ENCODE measurements at places on chromosomes 6 and 20.

DNA sequence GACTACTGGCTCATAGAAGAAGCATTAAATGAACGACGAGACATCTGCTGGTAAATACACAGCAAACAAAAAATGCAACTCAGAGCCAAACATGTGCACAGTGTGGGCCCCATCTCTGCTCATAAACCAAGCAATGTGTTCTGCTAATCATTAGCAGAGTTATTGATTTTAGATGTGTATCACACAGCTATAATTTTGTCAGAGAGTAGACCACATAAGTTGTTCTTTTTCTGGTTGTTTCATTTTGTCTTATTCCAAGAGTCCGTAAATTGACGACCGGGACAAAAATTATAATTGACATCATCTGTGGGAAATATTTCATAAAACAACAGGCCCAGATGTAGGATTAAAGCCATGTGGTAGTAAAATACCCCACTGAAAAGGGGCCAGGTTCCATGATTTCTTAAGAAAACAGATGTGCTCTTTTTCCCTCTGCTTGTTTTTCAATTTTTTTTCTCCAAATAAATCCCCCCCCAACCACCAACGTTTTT lies 423.6 kb downstream of the HAO1 start:
- DNase-seq, result no peak

DNA sequence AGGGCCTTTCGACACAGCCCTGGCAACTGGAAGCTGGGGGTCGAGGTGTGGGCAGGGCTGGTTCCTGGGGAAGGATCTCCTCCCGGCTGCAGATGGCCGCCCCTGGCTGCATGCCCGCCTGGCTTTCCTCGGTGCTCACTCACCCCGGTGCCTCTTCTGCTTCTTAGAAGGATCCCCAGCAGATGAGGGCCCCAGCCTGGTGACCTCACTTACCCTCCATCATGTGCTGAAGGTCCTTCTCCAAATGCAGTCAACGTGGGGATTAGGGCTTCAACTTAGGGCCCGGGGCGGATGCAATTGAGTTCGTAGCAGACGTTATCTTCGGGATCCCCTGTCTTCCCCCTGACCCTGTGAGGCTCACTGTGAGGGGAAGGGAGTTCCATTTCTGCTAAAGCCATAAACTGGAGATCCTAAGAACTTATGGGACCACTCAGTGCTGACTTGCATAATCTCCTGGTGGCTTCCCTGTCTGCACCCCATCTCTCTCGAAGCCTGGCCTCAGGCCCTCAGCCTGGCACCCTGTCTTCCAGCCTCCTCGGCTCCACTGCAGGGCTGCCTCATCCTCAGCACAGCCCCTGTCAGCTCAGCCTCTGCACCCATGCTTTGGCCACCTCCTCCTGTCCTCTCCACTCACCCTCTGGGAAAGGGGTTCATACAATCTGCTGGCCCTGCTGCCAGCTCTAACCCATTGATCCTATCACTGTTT lies 92.6 kb downstream of the THBS2 start:
- DNase-seq, result peak; percentile 2

- DNase-seq, result no peak
Measured at GRCh38 chr20:62066983-62067433, 1.3 kb upstream of the TAF4 start.

- DNase-seq, result no peak
Measured at GRCh38 chr6:169239181-169239580, 14.5 kb downstream of the THBS2 start.

DNA sequence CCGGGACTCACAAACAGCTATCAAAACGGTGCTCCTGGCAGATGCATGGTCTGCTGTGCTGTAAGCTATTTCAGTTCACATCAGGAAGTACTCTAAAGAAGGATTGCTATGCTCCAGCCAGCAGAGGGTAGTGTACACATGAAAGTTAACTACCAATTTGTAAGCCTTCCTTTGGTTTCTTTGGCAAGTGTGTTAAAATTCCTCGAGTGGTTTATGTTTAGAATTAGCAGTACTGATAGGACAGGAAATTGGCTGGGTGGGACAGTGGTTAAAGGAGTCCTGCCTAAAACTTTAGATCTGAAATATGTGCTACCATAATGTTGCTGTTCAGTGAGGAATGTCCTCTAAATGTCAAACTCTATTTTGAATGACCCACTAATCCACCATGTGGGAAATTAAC lies 47.4 kb downstream of the TRMT11 start:
- no peak for DNase-seq

DNA sequence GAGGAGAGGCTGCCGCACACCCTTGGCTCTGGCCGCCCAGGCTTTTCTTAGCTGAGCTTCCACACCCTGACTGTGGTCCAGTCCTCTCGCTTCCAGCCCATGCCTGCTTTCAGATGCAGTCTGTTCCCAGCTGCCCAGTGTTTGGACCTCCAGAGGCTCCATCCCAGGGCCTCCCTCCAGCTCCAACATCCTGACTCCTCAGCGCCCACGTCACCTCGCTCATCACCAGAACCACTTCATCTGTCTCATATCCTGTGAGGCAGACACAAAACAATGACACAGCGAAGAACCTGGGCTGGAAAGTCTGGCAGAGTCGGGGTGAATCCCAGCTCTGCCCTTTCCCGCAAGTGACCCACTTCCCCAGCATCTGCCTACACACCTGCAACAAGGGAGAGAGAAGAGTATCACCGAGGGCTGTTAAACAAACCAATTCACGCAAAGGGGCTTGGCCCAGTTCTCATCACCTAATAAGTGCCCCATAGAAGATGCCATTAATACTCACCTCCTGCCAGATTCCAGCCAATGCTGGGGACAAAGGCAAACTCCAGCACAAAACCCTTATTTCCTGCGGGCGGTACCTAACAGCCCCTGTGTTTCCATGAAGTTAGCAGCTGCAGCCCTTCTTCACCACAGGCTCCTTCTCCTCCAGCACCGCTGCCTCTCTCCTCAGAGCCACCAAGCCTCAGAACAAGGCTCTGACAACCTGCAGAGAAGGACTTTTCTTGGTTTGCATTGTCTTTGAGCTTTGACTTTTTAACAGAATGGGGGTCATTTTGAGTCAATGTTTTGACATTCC lies 133.4 kb upstream of the CDH4 start:
- no peak for DNase-seq

DNA sequence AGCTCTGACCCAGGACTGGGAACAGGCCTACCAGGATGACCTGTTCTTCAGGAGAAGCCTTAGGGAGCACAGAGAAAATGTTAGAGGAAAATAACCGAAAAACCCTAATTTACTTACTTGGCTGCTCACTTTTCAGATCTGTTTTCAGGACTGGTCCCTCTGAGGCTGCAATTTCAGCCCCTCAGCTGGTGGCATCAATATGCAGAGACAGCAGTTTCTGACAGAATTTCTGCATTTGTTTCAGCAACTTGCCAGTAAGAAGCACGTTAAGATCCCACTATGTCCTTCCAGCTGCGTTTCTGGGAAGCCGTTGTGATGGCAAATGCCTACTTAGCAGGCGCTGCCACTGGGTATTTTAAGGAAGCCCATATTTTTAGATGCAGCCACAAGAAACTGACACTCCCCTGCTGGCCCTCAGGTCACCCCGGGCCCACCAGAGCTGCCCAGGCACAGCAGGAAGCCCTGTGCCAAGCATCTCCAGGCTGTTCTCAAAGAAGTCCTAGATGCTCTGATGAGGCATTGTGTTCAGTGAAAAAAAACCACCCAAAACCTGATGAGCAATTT lies 7.5 kb downstream of the YTHDF1 start:
- no peak for DNase-seq

DNA sequence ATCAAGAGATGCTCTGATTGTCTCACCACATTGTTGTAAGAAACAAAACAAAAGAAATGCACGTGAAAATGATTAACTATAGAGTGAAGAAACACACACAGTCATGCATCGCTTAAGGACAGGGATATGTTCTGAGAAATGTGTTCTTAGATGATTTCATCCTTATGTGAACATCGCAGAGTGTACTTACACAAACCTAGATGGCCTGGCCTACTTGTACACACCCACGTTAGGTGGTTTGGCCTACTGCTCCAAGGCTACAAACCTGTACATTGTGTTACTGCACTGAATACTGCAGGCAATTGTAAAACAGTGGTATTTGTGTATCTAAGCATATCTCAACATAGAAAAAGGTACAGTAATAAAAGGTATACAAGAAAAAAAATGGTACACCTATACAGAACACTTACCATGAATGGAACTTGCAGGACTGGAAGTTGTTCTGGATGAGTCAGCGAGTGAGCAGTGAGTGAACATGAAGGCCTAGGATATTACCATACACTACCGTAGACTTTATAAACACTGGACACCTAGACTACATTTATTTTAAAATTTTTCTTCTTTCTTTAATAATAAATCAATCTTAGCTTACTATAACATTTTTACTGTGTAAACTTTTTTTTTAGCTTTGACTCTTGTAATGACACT lies 48.6 kb downstream of the FKBP5 start:
- no peak for DNase-seq

- no peak for DNase-seq
Measured at GRCh38 chr20:41398408-41398807, 31.8 kb upstream of the EMILIN3 start.

GRCh38 chr6:137879885-137880745 lies 13.1 kb downstream of the TNFAIP3 start:
- DNase-seq, result peak; percentile 47

- DNase-seq, result no peak
Measured at GRCh38 chr6:2448826-2449571, 203.6 kb upstream of the GMDS start.

- DNase-seq, result no peak
Measured at GRCh38 chr6:4599924-4600323, 176.3 kb upstream of the CDYL start.

DNA sequence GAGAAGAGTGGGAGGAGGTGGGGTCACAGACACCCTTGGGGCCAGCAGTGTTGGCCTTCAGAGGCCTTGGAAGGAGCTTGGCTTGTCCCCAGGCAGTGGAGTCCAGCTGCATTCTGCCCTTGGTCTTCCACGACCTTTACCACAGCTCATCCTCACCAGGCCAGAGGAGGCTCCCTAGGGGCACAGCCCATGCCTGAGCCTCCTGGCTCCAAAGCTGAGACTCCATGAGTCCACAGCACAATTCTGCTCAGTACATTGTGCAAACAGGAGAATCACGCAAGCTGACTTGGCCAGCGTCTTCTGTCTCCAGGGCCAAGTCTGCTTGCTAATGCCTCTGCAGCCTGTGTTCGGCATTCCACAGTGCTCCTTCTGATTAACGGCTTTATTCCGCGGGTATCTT lies 337.2 kb downstream of the SMOC2 start:
- DNase-seq, result no peak

DNA sequence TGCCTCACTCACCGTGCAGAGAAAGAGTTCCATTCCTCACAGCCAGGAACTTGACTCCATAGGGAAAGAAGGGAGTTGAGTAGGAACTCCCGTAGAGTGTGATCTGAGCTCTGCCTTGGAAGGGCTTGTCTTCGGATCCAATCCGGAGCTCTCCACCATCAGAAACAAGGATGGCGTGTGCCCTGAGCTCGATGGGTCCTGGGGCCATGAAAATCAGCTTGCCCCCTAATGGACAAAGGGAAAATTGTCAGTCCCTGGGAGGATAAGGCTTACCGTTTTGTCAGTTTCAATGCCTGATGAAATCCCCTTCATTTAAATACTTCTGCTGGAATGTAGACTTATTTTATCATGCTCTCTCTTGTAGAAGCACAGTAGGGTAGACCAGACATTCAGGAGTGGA lies 153.3 kb downstream of the PKHD1 start:
- no peak for DNase-seq

Data from CD8-positive, alpha-beta T cell (primary cell).